ENCODE measurements at places on chromosomes 4 and X.

- no peak for DNase-seq
Measured at GRCh38 chr4:61182915-61183314, 17.2 kb upstream of the ADGRL3 start.

GRCh38 chr4:156084373-156084772, 130.7 kb upstream of the CTSO start:
- DNase-seq, result no peak

- DNase-seq, result no peak
Measured at GRCh38 chrX:10073671-10074070, 83.1 kb upstream of the CLCN4 start.

DNA sequence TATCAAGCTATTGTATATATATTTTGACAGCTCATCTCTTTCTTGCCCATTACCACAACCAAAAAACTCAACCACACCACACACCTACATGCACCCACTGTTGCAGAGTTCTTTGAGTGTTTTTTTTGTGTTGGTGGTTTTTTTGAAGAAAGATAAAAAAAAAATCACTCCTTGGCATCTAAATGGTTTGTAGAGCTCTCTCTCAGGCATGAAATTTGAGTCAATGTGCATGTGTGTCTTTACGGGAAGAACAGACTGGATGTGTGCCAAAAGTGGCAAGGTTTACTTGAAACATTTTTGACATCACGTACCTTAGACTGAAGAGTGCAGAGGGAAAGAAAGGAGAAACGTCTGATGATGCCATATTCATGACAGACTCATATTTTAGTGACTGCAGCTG, 154.2 kb downstream of the FHIP1A start:
- DNase-seq, result no peak

DNA sequence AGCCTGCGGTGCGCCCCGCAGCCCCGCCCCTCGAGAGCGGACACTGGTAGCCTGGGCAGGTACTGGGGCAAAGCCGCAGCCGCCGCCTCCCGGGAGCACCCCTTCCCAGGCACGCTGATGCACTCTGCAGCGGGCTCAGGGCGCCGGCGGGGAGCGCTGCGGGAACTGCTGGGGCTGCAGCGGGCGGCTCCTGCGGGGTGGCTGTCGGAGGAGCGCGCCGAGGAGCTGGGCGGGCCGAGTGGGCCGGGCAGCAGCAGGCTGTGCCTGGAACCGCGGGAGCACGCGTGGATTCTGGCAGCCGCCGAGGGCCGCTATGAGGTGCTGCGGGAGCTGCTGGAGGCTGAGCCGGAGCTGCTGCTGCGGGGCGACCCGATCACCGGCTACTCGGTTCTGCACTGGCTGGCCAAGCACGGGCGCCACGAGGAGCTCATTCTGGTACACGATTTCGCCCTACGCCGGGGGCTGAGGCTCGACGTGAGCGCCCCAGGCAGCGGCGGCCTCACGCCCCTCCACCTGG, 401 bp downstream of the SOWAHD start:
- peak; percentile 43 for DNase-seq

GRCh38 chr4:13174001-13174400, 310.1 kb downstream of the RAB28 start:
- DNase-seq, result no peak

GRCh38 chr4:116632269-116632668, 453.1 kb downstream of the TRAM1L1 start:
- DNase-seq, result no peak

GRCh38 chrX:56572975-56573374, 9.5 kb downstream of the UBQLN2 start:
- DNase-seq, result no peak

GRCh38 chrX:70039758-70040157, 10.0 kb downstream of the AWAT2 start:
- DNase-seq, result no peak

DNA sequence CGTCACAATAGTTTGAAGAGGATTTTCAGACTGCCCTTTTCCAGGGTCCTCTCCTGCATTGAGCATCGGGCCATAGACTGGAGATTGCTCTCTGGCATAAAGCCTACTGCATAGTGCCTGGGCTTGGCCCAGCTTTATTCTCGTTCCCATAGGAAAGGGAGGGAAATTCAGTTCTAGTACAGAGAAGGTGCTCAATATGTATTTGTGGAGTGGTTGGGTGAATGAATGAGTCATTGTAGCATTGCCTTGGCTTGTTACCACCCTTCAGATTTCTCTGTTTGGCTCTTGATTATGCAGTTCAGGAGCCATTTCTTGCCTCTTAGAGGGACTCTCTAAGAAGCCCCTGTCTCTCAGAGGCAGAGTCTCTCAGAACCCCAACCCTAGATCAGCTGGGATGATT, 2.6 kb downstream of the TMEM35A start:
- DNase-seq, result no peak

- DNase-seq, result peak; percentile 27
Measured at GRCh38 chr4:41645728-41646390, 102.7 kb downstream of the PHOX2B start.

- peak; percentile 1 for DNase-seq
Measured at GRCh38 chr4:6290769-6291547, 21.3 kb downstream of the WFS1 start.

DNA sequence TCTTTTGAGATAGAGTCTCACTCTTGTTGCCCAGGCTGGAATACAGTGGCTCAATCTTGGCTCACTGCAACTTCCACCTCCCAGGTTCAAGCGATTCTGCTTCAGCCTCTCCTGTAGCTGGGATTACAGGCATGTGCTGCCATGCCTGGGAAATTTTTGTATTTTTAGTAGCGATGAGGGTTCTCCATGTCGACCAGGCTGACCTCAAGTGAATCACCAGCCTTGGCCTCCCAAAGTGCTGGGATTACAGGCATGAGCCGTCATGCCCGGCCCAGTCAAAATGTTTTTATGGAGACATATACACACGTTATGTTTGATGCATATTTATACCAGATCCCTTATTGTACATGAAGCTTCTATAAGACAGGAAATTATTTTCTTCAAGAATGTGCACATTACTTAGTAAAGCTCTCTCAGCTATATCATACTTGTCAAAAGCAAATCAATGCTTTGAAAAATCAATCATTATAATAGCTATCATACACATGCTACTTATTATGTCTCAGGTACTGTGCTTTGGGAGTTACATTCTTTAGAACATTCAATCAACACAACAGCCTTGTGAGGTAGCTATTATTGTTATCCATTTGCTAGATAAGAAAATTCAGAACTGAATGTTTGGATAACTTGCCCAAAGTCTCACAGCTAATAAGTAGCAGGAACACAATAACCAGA, 269.2 kb downstream of the FSTL5 start:
- DNase-seq, result no peak

DNA sequence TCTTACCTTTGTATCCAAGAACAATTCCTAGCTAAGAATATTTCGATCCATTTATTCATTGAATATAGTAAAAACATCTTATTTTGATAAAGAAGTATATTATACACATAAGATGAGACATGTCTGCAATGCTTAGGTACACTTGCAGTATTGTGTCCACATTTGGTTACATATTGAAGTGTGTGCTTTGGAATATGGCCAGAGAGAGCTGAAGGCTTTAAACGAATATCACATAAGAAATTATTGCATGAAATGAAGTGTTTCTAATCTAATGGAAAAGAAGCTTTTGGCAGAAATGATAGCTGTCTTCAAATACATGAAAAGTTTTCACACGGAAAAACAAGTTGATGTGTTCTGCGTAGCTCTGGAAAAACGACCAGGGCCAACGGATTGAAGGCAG, 516.1 kb upstream of the ZFP42 start:
- no peak for DNase-seq

- DNase-seq, result no peak
Measured at GRCh38 chrX:110954428-110955100, 141.4 kb upstream of the PAK3 start.

- no peak for DNase-seq
Measured at GRCh38 chr4:104593019-104593418, 98.3 kb upstream of the CXXC4 start.

GRCh38 chr4:68948044-68948743, 3.4 kb downstream of the UGT2A3 start:
- no peak for DNase-seq

GRCh38 chr4:139297001-139297410, 4.3 kb upstream of the NAA15 start:
- DNase-seq, result peak; percentile 21

DNA sequence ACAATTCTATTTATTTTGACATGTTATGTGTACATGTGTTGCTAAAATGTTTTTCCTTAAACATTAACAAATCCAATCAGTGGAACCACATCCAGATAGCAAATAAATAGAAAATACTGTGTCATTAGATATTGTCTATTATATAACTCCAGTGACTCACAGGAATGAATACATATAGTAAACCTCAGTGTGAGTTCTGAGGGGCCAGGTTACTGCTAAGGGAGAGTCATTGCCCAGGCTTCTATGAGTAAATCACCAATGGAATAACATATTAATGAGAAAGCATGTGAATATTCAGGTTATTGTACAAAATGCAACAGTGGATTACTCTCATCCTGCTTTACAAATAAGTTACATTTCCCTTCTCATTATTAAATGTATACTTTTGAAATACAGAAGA, 27.2 kb downstream of the TACR3 start:
- no peak for DNase-seq

DNA sequence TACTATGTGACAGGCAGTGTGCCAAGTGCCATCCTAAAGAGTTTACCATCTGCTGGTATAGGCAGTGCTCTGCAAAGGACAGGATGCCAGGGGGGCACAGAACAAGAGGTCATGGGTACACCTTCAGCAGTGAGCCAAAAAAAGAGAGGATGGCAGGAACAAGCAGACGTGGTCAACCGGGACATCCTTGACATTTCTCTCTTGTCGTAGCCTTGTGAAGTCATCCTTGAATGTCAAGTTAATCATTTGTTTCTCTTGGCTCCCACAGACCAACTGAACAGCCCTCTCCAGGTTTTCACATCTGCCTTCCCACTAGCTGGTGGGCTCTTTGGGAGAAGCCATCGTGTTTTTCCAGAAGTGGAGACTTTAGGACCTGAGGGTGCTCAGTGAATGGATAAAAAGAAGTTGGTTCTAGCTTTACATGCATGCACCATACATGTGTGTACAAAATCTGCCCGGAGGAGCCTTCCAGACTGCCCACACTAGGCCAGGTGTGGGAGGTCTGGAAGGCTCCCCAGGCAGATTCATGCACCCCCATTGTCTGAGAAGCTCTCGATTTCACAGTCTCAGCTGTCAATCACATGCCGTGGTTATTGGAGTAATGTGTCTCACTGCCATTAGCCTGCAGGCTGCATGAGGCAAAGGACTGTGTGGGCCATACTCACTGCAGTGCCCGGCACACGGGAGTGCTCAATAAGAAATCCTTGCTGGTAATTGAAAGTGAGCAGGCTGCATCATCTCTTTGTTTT, 16.4 kb downstream of the PNMA6F start:
- DNase-seq, result no peak

DNA sequence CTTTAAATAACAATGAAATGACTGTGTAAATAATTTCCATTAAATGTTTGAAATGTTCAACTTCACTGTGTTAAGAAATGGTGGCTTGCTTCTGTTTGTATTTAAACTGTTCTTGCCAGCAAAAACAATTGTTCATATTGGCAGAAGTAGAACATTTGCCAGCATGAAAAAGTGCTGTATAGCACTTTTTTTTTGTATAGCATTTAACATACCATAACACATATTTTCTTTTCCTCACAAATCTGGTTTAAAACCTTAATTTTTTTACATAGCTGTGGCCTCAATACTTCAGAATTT, 94.1 kb downstream of the COX18 start:
- no peak for DNase-seq

GRCh38 chrX:71632923-71633657, 14.8 kb upstream of the CXCR3 start:
- DNase-seq, result no peak

- DNase-seq, result no peak
Measured at GRCh38 chr4:144499777-144500176, 146.2 kb upstream of the HHIP start.

DNA sequence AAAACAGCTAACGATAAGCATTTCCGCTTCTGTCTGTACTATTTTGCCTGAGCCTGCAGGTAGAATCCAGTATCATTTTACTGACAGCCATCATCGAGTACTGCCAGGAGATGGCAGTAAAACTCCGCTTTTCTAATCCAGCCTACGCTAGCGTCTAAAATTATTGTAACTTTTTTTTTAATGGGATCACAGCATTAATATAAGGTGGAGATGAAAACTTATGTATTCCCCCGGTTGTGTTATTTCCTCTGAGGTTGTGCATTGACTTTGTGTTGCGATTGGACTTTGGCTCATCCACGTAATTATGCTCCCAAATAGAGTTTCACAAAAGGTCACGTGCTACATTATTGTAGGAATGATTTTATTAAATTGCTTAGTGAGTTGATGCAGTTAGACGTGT, 248.1 kb downstream of the C4orf33 start:
- peak; percentile 70 for DNase-seq

GRCh38 chr4:94354474-94354896, 11.8 kb upstream of the HPGDS start:
- no peak for DNase-seq

GRCh38 chr4:3856604-3857204, 90.5 kb downstream of the ADRA2C start:
- no peak for DNase-seq

GRCh38 chrX:936979-937769, 275.3 kb downstream of the CRLF2 start:
- no peak for DNase-seq
